ENCODE measurements at places on chromosomes 6 and 20.

DNA sequence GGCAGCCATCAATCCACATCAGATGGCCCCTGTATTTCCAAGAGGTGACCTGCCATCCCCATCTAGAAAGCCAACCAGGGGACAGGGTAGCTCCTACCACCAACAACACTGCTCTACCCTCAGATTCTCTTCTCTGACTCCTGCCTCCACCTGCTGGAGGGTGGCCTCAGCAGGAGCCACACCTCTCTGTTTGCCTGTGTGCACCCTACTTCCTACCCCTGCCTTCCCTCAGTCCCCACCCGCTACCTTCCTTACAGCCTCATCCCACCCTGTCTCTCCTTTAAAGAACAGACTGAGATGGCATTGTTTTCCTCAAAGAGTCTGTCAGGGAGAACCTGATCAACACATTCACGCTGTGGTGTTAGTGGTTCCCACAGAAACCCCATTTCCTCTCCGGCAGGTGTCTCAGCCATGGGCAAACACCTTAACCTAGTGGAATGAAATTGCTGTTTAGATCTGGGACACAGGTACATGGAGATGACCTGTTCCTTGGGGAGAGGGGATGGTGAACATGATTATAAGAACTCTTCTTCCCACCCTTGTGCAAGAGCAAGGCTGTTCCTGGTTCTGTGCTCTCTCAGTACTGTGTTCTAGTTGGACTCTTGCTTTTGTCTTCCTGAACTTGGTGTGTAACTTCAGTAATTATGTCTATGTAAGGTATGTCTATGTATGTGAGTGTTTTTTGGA, 1.8 kb downstream of the ENTPD6 start:
- no peak for DNase-seq

DNA sequence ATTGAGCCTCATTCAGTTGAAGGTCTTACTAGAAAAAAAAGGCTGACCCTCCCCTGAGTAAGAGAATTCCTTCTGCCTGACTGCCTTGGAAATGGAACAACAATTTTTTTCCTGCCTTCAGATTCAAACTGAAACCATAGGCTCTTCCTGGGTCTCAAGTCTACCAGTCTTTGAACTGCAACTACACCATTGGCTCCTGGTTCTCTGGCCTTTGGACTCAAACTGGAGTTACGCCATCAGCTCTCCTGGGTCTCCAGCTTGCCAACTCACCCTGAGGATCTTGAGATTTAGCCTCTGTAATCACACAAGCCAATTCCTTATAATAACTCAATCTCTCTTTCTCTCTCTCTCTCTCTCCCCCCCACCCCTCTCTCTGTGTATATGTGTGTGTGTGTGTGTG, 36.0 kb upstream of the SNX9 start:
- no peak for DNase-seq

DNA sequence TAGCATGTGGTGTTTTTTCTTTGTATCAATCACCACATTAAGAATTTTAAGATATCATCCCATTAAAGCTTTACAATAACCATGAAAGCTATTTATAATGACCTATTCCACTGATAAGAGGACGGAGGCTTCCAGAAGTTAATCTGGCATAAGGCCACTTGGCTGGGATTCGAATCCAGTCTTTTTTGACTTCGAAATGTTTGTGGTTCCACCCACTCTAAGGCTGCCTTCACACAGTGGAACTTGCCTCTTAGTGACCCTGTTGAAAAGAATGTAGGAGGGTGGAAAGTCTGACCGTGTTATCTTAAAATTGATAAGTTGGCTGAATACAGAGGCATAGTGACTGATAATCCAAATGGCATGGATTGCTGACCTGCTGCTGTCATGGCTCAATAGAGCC, 959.7 kb downstream of the KIF16B start:
- peak; percentile 8 for DNase-seq

GRCh38 chr6:30325150-30325872, 1.4 kb upstream of the TRIM39 start:
- DNase-seq: peak; percentile 42

- DNase-seq: no peak
Observed at GRCh38 chr20:56995635-56996075, 270.8 kb downstream of the BMP7 start.

GRCh38 chr6:166258854-166259276, 49.3 kb downstream of the PRR18 start:
- DNase-seq: no peak

- DNase-seq: no peak
Observed at GRCh38 chr6:84772428-84773132, 8.2 kb upstream of the TBX18 start.

GRCh38 chr20:10978713-10979112, 304.9 kb upstream of the JAG1 start:
- no peak for DNase-seq

DNA sequence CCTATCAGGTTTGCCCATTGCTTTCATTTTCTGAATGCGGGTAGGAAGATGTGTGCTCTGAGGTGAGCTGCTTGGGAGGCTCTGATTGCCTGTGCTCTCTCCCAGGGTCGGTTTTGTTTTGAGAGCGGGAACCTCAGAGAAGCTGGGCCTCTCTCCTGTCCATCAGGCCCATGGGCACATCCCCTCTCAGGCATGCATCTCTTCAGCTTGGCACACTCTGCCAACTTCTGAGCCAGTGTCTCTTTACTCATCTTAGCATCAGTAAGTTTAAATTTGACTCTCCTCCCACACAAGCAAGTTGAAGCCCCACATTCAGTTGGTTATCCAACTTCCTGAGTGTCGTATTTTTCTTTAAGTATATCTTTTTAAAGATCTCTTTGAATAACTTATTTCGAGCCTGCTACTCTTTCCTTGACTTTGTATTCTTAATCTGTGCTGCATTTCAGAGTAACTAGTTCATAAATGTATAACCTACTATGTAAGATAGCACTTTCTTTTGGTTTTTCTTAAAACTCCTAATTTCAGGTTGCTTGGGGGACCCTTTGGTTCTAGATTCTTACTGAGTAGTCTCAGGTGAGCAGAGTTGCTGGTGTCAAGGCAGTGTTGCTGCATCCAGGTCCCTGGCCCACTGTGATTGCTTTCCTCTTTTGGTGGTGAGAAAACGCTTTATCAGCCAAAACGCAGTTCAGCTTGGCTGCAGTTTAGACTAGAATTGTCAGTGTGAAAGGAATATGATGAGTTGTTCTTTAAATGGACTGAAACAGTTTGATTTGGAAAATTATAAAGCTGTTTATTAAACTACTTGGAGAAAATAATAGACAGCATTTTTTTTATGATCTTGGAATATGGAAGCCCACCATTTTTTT, 54.8 kb downstream of the SNX9 start:
- no peak for DNase-seq

GRCh38 chr6:142300758-142301650, 803 bp upstream of the ADGRG6 start:
- DNase-seq: peak; percentile 70

- DNase-seq: peak; percentile 14
Observed at GRCh38 chr6:37024656-37025337, 19.3 kb downstream of the FGD2 start.

DNA sequence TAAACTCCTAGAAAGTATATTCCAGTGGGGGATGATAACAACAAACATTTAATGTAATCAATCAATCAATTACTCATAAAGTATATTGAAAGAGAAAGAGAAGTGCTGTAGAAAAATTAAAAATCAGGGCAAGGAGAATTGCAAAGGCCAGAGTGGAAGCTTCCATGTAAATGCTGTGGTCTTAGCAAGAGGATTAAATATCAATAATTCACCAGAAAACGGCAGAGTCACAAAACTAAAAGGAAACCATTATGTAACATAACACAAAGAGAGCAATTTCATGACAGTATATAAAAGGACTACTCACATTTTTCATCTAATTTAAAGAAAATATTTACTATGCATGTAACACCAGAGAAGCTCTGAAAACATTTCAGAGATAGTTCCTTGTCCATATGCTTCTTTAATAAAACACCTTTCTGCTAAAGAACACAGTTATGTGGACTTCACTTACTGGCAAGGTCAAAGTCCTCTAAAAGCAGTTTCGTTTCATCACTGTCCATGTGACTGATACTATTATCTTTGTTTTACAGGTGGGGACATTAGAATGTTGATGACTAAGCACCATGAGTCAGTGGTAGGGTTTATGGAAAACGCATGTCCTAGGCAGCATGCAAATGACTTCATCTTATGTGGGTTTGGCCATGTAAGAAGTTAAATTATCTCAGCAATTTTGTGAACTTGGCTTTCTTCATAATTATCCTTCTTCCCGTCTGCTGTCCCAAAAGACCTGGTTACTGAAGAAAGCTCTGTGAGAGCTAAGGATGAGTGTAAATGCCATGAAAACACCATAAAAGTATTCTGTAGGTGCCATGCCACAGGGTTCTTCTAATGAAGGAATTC, 185.8 kb upstream of the TENT5A start:
- DNase-seq: peak; percentile 94

DNA sequence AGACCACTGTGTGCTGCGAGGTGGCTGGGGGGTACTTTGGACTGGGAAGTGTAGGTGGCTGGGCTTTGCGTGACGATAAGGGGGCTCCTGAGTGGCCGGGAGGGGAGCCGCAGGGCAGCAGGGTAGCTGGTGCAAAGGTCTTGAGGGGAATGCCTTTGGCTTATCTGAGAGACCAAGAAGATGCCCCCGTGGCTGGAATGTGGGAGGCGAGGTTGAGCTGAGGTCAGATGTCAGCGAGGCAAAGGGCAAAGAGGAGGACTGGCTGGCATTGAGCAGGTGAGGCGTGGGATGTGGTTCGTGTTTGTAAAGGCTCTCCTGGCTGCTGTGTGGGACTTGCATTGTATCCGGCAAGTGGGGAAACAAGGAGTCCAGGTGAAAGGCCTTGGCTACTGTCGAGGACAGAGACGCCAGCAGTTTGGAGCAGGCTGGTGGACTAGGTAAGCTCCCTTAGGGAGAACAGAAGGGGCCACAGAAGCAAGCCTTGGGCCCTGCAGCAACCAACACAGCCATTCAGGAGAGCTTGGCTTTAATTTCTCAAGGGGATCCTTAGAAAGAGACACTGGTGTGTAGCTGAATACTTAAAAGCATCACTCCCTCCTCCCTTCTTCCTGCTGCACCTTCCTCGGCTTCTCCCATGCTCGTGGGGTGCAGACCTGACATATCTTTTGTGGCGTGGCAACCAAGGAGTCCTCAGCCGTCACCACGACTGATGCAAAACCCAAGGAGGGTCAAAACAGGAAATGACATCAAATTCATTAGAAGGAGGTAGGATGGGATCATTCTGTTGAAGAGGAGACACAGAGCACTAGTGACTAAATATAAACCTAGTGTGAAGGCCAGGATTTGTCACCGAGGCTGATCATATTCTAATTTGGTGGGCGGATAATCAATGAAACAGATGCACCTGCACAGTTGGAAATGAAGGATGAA, 53.5 kb upstream of the ERVFRD-1 start:
- DNase-seq: no peak

DNA sequence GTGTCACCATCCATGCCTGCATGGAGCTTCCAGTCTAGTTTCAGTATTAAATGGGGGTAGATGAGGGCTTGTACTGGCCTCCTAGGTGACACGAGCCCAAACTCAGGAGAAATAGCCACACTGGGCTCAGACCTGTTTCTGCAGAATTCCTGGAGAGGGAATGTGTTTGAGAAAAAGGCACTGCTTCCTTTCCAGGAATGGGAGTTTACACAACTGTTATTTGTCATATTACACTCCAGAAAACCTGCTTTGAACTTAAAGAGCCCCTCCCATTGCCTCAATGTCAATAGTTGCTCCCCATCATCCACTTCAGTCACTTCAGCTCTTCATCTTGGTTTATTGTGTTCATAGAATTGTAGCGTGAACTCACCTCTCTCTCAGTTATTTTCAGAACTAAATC, 151.5 kb downstream of the CFAP61 start:
- no peak for DNase-seq

DNA sequence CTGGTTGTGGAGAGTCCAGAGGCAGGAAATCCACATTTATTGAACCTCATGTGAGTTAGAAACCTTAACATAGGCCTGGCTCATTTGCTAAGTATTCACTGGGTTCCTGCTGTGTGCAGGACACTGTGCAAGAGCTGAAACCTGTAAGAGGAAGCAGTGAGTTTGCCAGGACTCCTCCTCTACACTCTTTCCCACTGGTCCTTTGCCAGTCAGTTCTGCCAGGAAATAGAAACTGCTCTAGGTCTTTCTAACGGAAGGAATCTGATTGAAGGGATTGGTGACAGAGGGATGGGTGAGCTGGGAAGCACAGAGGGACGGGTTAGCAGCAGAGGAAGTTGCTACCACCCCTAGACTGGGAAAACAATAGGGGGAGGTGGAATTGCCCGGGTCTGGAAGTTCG, 234.2 kb upstream of the ECI2 start:
- peak; percentile 66 for DNase-seq

GRCh38 chr6:160428069-160428430, 79.9 kb downstream of the SLC22A3 start:
- DNase-seq: no peak

GRCh38 chr6:72941751-72942150, 283.5 kb downstream of the KHDC1L start:
- no peak for DNase-seq

DNA sequence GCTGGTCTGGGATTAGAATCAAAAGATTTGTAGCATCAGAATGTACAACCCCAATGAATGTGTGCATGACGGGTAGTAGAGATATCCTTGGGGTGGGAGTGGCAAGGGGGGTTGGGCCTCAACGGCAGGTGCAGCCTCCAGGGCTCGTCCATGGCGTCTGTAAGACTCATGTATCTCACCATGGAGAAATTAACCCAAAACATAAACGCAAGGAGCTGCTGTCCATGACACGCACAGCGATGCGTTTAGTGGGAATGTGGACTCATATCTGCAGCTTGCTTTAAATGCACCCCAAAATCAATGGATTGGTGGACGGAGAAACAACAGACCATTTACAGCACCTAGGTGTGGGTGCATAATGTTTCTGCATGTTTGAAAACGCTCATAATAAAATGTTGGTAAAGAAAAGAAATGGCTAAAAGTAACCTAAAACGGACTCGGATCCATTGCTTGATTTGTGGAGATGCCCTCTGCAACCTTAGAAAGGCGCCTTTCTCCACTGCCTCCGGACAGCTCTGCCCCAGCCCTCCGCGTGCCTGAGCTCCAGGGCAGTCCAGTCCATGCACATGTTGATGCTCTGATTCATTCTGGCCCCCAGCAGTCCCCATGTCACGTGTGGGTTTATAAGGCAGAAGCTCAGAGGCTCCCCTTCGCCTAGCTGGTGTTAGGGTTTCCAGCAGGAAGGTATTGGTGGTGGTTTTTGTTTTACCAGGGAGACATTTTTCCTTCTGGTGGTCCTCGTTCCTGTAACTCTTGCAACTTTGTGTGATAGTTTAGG, 24.5 kb downstream of the PYGB start:
- DNase-seq: no peak
